ENCODE measurements at places on chromosomes 7 and 10.

GRCh38 chr10:52053497-52053896 lies 260.6 kb upstream of the DKK1 start:
- no peak for DNase-seq

DNA sequence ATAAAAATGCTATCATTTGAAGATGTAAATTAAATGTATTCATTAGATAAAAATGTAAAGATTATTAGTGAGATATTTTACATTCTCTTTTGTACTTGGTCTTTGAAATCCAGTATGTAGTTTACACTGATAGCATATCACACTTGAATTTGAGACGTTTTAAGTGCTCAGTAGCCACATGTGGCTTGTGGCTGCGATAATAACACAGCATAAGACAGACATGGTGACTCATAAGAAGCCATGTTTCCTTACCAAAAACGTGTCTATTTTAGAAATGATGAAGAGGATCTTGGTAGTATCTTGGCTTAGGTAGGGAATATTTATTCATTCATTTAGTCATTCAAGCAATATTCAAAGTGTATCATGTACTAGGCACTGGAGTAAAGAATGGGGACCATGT lies 149.3 kb downstream of the POU6F2 start:
- no peak for DNase-seq

- no peak for DNase-seq
These were observed 614.9 kb upstream of the FZD8 start for GRCh38 chr10:36256948-36257356.

DNA sequence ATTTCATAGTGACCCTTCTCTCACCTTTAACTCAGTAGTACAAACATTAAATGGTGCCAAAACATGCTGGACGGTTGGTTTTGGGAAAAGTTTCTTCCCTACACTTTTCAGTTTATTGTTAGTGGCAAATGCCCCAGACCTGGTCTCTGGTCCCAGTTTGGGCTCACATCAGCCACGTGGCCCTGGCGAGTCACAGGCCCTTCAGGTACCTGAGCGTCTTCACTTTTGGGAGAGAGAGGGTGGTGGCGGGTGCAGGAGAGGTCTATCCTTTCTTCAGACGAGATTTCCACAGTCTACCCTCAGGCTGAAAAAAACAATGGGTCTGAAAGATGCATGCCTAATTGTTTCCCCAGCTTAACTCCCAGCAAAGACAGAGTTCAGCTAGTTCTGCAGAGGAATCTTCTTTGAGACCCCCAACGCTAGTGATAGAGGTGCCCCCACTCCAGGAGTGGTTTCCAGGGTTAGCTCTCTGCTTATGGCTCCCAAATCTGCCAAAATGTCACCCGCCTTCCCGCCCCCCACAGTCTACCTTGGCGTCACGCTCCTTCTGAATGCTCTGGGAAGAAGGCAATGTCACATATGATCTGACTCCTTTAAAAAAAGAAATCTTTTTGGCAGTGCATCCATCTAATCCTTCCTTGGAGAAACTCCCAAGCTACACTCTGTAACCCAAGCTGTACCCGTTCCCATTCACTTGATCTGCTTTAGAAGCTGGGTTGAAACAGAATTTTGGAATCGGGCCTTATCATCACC lies 384.8 kb upstream of the FOXK1 start:
- DNase-seq, result no peak

DNA sequence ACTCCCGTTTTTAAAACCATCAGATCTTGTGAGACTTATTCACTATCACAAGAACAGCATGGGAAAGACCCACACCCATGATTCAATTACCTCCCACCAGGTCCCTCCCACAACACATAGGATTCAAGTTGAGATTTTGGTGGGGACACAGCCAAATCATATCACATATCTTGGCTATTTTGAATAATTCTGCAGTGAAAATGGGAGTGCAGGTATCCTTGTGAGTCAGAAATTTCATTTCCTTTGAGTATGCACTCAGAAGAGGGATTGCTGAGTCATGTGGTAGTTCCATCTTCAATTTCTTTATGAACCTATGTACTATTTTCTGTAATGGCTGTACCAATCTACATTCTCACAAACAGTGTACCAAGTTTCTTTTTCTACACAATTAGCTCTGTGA lies 125.8 kb downstream of the ANKRD7 start:
- no peak for DNase-seq

DNA sequence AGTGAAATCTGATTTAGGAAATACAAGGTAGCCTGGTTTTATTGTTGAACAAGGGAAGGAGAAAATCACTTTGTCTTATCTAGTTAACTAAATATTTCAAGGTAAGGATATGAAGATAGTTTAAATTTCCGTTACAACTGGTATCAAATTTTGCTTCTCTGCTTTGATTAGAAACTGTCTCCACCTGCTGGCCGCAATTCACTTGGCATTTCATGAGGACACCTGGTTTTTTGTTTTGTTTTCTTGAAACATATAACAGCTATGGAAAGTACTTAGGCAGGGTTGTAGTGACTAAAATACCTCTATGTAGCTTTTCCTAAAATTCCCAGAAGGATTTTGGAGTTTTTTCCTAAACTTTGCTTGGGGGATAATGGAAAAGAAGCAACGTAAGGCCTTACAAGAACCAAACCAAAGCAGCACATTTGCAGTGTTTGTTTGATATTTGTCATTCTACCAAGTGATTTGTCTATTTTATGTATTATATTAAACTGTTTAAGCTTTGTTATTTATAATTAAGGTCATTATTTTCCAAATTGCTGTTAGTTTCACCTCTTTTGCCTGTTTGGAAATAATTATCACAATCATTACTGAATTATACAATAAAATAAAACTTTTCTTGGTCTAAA lies 73.6 kb downstream of the AHCYL2 start:
- DNase-seq, result no peak

DNA sequence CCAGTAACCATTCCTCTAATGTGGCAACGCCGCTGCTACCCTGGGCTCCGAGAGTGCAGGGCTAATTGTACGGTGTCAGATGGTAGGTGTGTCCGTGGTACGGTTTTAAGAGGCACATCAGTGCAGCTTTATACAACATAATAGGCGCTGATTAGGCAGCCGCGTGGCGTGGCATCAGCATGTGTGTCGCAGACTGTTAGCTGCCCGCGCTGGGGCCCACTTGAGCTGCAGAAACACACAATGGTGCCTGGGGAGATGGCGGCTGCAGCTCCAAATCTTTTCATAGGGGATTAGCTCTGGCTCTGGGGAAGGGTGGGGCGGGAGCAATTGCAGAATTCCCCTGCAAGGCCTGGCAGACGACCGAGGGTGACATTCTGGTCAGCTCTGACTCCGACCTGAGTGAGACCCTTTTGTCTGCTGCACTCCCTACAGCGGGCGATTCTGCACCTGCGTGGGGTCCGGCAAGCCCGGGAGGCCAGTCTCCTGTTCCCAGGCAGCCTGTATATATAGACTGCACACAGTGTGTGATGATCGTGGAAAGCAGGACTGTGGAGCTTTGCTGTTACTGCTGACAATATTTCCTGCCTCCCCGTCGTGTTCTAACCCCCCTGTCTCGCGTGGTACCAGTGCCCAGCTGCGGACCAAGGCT lies 722.7 kb upstream of the CELF2 start:
- no peak for DNase-seq

DNA sequence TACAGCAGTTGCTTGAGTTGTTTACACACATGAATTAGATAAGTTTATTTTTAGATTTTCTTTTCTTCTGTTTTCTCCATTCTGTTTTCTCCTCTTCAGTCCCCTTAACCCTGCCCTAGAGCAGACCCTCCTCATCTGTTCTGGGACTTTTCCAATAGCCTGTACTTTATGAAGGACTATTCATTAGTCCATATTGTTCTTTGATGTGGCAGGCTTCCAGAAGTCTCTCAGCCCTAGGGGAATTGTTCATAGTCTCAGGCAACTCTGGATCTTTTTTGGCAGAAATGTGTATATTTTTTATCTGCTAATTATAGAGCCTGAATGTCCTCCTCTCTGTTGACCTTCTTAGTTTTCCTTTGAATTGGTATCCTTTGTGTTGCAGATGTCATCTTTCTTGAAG lies 25.4 kb downstream of the KAT6B start:
- no peak for DNase-seq
